Stimulated activated CD8-positive, alpha-beta memory T cell treated with anti-CD3 and anti-CD28 coated beads, Interleukin-4, amount 100 ng/mL, for 1 hour (primary cell): ENCODE measurements at places on chromosomes 7 and 10.

DNA sequence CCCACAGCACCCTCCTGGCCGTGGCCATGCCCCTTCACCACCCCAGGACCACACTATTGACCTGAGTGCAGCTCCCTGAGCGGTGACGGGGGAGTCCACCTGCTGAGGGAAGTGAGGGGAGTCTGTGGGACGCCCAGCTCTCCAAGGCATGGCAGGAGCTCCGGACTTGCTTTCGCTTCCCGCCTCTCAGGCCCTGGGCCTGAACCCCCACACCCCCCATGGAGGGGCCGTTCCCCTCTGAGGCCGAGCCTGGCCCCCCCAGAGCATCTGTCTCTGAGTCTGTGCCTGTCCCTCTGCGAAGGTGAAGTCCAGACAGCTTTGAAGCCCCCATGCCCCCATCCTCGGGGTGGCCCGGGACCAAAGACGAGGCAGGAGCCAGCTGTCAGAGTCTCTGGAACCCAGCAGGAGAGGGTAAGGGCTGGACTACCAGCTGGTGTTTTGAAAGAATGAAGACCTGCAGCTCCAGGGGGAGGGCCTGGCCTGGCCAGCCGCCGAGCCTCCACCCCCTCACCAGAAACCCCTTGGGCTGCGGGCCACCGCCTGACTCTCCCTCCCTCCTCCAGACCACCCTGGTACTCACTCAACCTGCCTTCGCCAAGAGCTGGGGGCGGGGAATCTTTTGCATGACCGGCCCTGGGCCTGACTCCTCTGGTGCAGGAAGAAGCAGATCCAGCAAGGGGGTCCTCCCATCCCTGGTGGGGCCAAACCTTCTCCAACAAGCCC is 114.0 kb downstream of the PDGFA start:
- no peak for DNase-seq

- DNase-seq: no peak
Measured at GRCh38 chr7:37160656-37161055, 288.0 kb downstream of the ELMO1 start.

- DNase-seq: no peak
Measured at GRCh38 chr7:4201566-4201965, 480.5 kb upstream of the FOXK1 start.

- DNase-seq: no peak
Measured at GRCh38 chr10:16905320-16905719, 88.1 kb upstream of the RSU1 start.

DNA sequence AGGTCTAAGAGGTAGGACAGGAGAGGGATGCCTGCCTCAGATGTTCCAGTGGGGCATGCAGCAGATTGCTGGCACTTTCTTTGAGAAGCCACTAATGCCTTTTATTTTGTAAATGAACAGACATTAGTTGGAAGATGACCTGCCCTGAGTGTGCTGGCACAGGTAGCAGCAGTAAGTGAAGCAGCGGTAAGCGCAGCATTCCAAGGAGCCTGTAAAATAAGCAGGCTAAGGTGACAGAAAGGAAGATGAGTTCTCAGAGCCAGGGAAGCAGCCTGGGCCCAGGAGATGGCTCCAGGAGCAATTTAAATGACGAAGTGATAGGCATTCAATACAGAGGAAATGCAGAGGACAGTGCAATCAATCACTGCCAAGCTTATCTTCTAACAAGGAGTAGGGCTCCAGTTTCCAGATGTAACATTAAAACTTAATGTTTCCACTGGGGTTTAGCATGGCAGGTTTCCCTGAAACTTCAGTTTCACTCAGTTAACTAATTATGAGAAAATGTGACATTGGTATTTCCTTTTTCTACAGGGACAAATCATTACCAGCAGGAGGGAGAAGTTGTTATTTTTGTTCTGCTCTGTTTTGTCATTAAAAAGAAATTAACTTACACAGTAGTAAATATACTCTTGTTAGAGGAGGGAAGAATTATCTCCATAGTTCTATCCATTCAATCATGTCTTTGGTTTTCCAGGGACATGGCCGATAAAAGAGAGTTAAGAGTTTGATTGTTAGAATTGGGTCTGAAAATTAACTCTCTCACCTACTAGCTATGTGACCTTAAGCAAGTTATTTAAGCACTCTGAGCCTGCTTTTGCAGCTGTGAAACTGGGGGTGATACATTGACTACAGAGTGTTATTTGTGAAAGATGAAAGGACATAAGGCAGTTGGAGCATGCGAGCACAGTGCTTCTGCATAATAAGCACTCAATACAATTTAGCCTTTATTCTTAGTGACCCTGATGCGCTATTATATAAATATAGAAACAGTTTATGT is 96.6 kb upstream of the PTN start:
- DNase-seq: no peak

DNA sequence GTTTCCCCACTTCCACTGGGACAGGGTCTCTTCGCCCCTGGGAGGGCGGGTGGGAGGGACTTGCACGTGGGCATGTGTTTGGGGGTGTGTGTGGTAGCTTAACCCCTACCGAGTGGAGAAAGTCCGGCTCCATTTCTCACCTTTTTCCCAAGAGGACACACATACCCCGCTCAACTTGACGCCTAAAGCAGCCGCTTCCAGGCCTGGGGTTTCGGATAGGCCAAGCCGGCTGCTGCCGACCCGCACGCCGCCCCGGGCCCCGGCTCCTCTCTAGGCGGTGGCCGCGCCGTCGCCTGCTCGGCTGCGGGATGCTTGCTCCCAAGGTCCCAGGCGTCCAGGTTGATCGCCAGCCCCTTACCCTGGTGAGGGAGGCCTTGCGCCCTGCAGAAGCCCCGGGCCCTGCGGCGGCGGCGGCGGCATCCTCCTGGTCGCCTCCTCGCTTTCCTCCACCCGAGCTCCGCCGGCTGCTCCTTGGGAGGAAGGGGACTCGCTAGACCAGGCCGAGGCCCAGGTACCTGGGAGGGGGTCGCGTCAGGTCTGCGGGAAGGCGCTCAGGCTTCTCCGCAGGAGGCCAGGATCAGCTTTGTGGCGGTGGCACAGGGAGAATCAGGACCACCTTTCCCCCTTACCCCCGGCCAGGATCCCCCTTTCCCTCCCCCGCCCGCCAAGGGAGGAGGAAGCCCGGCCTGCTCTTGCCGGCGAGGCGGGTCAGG is 3.2 kb upstream of the GATA3 start:
- DNase-seq: no peak

- no peak for DNase-seq
Measured at GRCh38 chr10:32377458-32378259, 30.7 kb upstream of the EPC1 start.

GRCh38 chr7:74051193-74051592 is 23.2 kb downstream of the ELN start:
- no peak for DNase-seq

DNA sequence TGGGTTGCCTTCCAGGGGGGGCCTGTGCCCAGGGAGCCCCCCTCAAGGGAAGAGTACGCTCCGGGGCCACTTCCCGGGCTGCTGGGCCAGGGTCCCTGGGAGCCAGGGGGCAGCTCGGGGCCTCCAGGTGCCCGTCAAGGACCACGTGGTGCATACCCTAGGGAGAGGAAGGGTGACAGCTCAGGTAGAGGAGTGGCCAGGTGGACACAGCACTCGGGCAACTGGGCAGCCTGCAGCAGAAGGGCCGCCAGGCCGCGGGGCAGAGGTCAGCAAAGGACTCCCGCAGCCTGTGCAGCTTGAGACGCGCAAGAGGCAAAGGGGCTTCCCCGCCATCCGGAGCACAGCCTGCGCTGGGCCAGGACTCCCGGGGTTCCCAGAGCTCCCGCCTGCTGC is 26.4 kb downstream of the AP5Z1 start:
- no peak for DNase-seq

DNA sequence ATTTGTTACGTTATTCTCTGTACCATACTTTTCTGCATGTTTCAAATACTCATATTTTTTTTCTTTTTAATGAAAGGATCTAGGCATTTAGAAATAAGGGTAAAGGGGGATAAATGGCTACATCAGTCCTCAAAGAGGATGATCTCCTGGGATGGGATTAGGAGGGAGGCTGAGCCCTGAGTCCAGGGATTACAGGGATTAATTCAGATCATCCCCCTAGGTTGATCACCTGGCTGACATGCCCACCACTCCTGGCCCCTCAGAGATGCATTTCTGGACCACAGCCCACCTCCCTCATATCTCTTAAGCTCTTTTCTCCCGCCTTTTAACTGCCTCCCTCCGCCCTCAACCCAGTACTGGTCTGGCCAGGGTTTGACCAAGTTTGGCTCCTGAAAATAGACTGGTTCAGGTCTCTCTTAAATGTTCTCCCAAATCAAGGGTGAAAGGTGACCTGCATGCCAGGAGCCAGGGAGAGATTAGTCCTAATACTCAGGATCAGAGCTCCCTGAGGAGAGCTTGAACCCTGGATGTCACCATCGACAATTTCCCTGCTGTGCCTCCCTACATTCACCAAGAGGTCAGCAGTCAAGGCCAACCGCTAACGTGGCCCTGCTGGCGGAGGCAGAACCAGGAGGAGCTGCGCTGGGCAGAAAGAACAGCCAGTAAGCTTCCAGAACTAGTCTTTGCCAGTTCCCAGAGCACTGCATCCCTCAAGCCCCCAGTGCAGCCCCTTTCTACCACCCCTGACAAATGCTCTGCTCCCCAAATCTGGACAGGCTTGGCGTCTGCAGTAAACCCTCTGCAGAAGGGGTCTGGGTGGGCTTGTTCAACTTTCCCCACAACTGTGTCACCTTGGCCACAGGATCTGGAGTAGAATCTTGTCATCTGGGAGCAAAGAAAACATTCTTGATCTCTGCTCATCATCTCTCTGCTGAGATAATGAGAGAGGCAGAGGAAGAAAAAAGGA is 3.0 kb upstream of the CCDC136 start:
- no peak for DNase-seq

GRCh38 chr10:46094931-46095750 is 49.1 kb upstream of the MSMB start:
- no peak for DNase-seq

GRCh38 chr10:85596389-85596788 is 770.2 kb downstream of the GRID1 start:
- DNase-seq: no peak

DNA sequence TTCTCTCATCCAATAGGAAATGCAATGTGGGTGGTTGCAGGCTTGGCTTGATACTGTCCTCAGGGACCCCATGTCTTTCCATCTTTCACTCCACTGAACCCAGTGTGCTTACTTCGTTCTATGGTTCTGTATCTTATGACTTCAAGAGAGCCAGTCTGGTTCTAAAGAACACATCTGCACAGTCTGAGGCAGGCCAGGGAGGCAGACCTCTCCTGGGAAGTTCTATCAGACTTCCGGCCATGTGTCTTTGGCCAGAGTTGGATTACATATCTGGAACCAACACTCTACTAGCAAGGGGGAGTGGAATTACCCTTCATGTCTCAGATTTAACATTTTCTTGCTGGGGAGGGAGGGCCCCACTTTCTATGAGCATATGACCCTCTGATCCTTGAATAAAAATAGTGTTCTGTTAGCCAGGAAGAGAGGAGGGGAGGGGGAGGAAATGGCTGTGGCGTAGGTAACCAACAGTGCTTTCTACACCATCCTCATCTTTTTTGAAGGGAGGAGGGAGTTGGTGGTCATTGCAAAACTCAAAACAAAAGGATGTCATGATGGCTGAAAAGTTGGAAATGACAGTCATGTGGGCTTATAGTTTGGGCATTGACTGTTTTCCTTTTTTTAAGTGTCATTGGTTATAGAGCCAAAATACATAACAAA is 370.2 kb downstream of the GATA3 start:
- no peak for DNase-seq

GRCh38 chr10:81031774-81032173 is 494.1 kb downstream of the SH2D4B start:
- no peak for DNase-seq

GRCh38 chr10:110042181-110042580 is 34.4 kb downstream of the ADD3 start:
- no peak for DNase-seq

DNA sequence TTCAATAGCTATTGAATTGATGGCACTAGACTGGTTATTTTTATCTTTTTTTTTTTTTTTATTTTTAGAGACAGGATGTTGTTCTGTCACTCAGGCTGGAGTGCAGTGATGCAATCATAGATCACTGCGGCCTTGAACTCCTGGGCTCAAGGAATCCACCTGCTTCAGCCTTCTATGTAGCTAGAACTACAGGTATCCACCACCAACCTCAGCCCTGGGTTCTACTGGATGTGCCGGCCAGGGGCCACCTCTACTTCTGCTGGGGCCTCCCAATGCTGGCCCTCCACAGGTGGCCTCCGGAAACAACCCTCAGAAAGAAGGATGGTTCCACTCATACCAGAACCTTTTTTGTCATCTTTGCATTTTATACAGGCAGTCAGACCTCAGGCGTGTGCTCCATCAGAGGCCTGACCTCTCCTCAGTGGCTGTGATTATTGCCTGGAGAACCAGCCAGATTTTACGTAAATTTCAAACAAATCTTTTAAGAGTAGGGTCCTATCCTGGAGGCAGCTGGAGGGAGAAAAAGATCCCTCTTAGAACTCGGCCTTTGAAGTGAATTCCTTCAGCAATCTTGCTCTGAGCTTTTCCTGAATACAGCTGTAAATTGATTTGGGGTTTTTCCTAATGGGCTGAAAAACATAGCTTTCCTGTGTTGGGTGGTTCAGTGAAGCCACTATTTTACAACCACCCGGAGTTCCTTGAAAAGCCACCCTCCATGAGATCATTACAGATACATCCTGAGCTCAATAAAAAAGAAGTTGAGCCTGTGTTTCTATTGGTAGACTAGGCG is 110.0 kb downstream of the SPAG6 start:
- DNase-seq: no peak
